ENCODE measurements at places on chromosomes 11 and 22. TPM values are rescaled to one million over a fixed set of nuclear protein-coding genes. Genes with fewer than 3 reads are reported as not detected.

DNA sequence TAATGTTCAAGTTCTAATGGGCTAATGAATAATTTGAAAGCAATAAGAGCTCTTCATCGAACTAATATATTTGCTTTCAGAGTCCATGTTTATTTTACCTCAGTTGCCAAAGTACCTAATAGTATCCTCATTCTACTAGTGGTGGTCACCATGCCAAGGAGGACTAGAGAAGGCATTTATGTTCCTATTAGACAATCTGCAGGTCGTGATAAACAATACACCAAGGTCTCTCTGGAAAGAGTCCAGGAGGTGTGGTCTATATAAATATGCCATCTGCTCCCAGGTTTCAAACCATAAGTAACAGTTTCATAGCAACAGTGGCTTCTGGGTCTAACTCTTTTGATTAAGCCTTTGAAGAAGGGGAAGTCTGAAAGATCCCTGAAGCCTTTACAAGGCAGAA lies 42.9 kb downstream of the ARFGAP3 start:
- no peaks in the 10 kb centered on the region for H3K27me3 ChIP-seq
- H3K4me1 ChIP-seq: no peaks in the 10 kb centered on the region
- no peak for DNase-seq
- peaks cover 24% of the 10 kb centered on the region for H3K36me3 ChIP-seq

- peak overlapping the region; percentile 41 for H3K4me3 ChIP-seq
- peaks cover 26% of the 10 kb centered on the region for H3K4me1 ChIP-seq
- DNase-seq: no peak
- H3K27me3 ChIP-seq: peaks cover 2% of the 10 kb centered on the region
- H3K36me3 ChIP-seq: no peaks in the 10 kb centered on the region
- no peak overlapping the region for H3K27ac ChIP-seq
These were observed 1.9 kb upstream of the SMTN start for GRCh38 chr22:31079095-31079642.

DNA sequence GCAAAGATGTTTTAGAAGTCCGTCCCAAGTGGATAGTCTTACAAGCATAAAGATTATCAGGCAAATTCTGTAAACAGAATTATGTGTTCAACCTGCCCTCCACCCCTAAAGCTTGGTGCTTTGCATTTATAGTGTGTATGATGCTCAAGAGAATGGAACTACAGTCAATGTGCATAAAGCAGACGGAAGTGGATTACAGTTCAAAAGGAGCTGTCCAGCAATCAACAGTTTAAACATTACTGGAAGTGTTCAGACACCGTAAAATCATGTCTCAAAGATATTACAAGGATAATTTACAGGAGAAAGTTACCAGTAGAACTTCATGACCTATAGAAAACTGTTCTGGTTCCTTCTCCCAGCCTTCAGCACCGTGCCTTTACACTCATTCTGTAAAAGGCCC lies 1.0 kb downstream of the RIC3 start:
- H3K36me3 ChIP-seq: peaks cover 10% of the 10 kb centered on the region
- H3K27me3 ChIP-seq: peaks cover 28% of the 10 kb centered on the region
- peak overlapping the region; percentile 78 for H3K4me3 ChIP-seq
- no peak overlapping the region for H3K27ac ChIP-seq
- peaks cover 16% of the 10 kb centered on the region for H3K4me1 ChIP-seq

- peaks cover 8% of the 10 kb centered on the region for H3K4me1 ChIP-seq
- H3K36me3 ChIP-seq: peaks cover 3% of the 10 kb centered on the region
- peaks cover 2% of the 10 kb centered on the region for H3K27me3 ChIP-seq
- no peak overlapping the region for H3K27ac ChIP-seq
These were observed 87.5 kb upstream of the PARVA start for GRCh38 chr11:12289667-12290476.

DNA sequence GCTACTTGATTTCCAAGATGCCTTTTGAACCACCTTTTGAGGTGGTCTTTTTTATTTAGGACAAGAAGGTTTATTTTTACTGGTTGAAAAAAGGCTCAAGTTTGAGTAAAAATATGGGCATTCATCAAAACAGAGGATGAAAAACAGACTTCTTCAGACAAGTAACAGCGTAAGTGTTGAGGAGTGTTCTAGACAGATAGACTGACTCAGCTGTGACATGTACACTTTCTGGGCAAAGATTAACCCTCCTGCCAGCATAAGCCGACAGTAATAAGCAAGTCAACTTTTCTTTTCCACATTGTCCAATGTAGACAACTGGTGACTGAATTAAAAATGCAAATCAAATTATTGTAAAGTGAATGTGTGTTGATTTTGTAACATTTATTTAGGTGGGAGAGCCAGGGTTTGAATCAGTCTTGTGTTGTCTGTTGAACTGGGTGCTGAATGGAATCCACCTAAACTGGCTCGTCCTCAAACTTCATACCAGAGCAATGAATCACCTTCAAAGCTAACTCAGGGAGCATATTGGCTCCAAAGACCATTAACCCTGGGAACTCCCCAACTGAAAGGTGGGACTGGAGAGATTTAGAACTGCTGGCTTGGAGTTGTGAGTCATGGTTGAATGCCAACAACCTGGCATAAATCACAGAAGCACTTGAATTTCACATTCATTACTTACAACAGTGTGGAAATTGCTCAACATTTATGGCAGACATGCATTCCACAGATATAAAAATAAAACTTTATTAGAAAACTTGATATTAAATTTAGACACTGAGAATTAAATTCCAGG lies 377.0 kb downstream of the ETS1 start:
- H3K4me3 ChIP-seq: no peak overlapping the region
- no peak overlapping the region for H3K27ac ChIP-seq
- no peak for DNase-seq
- no peaks in the 10 kb centered on the region for H3K4me1 ChIP-seq
- H3K36me3 ChIP-seq: peaks cover 7% of the 10 kb centered on the region

Gene DDIAS
- polyA plus RNA-seq: not detected

All from immature natural killer cell (primary cell).